ENCODE measurements at places on chromosomes 3 and 15. TPM values are rescaled to one million over a fixed set of nuclear protein-coding genes. Genes with fewer than 3 reads are reported as not detected.
A peak's percentile ranks its signal among the peaks of the same experiment; 100 is the strongest.

DNA sequence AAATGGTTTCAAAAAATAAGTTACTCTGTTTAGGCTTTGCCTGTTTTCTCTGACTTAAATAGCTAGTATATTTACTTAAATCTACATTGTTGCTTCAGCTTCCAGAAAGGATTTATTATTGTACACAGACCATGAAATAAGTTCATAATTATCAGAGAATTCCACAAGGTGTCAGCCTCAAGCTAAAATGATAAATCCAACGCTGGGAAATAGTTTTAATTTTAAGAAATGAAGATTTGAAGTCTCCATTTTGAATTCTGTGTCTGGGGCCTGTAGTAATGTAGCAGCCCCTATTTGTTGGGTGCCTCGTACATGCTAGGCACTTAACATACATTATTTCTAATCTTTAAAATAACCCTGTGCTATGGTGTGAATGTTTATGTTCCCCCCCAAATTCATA, 92.6 kb upstream of the KCNMB2 start:
- no peak for DNase-seq

GRCh38 chr3:113002679-113003078, 11.9 kb downstream of the GTPBP8 start:
- DNase-seq: no peak

DNA sequence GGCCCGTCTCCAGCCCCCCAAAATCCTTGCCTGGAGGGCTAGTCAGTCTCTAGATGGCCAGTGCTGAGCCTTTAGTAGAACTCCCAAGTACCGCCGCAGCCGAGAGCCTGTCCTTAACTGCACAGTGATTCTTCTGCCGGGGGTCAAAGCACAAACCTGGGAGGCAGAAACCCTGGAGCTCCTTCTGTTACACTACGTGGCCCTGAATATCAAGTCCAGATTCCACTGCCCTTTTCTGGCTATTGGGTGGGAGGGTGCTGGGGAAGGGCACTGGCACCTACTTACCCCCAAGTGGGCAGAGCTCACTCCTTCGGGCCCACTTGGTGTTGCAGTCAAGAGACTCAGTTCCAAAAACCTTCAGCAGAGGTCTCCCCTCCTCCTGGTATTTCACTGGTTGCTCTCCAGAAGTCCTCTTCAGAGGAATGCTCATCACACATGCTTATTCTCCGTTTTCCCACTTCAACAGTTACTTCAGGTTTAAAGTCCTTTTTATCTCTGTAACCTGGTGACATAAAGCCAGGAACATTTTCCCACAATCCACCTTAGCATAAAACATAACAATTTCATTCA, 10.8 kb downstream of the PDHB start:
- DNase-seq: no peak

GRCh38 chr3:187999821-188000220, 154.1 kb upstream of the LPP start:
- DNase-seq: no peak

DNA sequence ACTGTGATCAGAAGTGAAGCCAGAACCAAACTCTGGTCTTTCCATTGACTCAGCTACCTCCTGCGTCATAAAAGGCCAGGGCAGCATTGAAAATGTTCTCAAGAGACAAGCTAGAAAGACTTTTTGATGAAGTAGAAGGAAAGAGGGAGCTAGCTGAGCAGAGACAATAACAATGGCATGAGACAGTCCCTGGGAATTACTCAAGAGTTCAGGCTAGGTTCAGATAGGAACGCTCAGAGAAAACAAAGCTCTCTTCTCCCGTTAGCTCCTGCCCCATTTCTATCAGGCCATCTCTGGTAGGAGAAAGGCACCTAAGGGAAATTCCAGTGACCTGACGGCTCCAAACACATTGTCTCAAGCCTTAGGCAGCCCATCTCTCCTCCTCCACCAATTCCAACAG, 7.0 kb upstream of the OXTR start:
- peak; percentile 62 for DNase-seq

DNA sequence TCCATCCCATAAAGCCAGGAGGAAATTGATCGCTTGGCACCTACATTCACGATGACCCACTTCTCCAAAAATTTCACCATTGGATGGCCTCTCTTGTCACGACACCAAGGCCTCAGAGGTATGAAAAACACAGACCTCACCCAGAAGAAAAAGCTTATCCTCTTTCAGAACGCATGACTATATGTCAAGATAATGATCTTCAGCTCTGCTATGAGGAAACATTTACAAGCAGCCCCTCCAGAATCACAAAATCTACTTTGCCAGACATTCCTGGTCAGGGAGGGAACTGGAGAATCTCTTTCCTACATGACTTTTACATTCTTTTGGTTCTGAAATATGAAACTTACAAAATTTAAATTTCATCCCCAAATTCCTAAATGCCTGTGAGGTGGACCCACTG, 122.7 kb downstream of the WNT5A start:
- DNase-seq: no peak

DNA sequence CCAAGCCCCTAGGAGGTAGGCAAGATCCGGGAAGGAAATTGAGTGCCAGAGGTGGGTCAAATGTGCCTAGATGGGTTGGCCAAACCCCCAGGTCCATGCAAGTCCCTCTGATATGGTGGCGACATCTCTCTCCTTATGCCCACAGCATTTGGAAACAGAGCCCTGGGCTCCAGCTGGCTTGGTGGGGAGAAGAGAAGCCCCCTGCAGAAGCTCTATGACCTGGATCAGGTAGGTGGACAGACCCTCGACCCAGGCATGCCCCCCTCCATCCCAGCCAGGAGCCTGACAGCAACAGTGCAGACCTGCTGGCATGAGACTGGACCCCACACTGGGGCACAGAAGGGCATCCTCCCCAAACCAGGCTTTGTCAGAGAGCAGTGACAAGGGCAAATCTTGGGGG, 12.2 kb downstream of the CHST13 start:
- no peak for DNase-seq

DNA sequence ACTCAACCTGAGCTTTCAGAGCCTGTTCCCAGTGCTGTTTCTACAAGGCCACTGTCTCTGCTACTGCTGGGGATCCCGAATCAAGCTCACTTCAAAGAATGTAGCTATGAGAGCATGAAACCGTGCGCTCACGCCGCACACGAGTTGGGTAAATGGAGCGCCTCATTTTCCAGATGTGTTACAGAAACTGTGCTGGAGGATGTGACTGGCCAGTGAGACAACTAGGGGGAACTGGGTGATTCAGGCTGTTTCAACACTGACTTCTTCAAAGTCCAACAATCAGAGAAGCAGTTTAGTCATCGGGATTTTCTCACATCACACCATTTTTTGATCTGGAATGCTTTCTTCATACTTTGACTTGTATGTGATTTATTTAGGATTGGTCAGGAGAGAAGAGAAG, 3.5 kb downstream of the ZNF710 start:
- DNase-seq: no peak

- DNase-seq: no peak
These were observed 138.8 kb upstream of the ATP2B2 start for GRCh38 chr3:10644189-10644588.

GRCh38 chr3:45003406-45003805, 22.7 kb upstream of the CLEC3B start:
- DNase-seq: no peak

DNA sequence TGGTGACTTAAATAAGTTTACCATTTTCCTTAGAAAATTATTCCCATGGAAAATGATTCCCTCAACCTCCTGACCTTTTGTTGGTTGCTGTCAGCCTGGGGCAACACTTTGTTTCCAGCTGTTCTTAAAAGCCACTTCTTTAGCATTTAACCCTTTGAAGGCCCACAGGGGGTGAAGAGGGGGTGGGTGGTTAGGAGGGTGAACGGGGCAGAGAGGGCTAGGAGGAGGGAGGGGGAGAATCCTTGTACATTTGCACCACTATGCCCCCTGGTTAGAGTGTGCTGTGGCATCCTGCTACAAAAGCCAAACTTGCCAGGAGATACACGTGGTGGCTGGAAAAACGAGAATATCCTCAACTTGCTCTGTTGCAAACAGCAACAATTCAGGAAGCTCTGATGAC, 273.2 kb upstream of the RGMA start:
- no peak for DNase-seq

DNA sequence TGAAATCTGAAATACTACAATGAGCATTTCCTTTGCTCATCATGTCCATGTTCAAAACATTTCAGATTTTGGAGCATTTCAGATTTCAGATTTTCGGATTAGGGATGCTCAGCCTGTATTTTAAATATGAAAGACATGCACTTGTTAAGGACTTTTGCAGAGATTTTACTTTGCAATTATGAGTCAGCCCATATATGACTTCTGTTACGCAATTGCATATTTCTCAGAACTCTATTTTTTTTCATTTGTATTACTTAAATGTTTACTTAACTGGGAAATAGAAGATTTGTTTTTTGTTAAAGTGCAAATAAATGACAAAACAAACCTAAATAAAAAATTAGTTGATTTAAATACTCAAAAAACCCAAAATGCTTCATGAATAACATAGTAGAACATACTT, 376.2 kb downstream of the ZBTB20 start:
- DNase-seq: no peak

- no peak for DNase-seq
These were observed 2.4 kb downstream of the CIB1 start for GRCh38 chr15:90231028-90232017.

DNA sequence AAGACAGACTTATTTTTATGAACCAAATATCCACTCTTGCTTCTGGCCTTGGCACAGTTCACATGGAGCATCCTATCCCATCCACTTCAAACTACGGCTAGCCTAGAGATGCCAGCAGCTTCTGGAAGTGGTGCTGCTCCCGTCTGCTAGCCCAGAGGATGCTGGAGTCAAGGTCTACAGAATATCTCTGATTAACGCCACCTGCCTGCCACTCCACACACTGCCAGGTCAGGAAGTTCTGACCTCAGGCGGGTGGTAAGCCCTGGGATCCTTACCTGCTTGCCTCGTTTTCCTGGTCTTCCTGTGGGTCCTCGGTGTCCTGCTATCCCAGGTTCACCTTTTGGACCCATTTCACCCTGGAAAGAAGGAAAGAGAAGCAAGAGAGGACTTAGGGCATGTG, 42.9 kb downstream of the EAF1 start:
- DNase-seq: no peak

DNA sequence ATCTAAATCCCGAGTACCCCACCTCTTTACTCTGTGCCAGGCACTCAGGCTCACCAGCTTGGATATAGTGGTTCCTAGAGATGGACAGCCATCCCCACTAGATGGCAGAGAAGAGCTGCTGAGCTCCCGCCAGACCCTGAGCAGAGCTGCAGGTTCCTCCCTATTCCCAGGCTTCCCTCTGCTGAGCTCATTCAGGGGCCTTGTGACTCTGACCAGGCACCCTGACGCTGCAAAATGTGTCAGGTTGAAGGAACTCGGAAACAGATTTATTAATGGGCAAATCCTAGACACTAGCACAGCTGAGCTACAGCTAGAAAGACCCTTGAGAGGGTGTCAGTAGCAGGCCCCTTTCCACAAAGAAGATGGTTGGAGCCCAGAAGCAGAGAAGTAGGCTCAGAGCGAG, 38.2 kb upstream of the RHO start:
- peak; percentile 93 for DNase-seq

DNA sequence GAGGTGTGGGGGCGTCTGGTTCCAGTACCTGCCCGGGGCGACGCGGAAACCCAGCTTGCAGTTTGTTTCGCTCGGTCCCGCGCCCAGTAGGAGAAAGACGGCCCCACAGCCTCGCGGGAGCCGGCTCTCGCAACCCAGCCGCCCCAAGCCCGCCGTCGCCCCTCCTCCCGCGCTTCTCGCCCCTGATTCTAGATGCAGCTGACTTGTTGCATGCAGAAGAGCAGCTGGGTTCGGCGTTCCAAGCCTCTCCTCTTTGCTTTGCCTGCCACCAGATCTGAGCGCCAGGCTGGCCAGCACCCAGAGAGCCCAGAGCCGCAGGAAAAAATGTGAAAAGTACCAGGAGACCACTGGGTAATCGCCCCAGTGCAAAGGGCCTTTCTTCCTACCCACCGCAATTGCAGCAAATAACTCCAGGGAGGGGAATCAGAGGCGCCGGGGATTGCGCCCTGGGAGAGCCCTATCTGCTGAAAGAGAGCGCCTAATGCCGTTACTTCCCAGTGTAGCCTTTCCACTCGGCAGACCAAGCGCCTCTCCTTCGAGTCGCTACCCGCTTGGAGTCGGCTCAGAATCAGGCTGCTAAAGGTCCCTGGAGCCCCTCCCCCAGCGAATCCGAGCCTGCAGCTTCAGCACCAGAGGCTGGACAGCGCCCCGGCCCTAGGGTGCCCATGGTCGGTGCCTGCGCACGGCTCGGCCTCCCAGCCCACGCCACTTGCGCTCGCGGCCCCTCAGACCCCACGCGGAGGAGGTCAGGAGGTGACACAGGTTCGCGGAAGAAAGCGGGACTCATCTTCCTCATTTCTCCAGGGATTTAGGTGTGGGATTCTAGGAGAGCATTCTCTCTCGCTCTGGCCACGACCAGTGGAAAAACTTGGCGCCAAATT, 15.7 kb upstream of the AEN start:
- no peak for DNase-seq

DNA sequence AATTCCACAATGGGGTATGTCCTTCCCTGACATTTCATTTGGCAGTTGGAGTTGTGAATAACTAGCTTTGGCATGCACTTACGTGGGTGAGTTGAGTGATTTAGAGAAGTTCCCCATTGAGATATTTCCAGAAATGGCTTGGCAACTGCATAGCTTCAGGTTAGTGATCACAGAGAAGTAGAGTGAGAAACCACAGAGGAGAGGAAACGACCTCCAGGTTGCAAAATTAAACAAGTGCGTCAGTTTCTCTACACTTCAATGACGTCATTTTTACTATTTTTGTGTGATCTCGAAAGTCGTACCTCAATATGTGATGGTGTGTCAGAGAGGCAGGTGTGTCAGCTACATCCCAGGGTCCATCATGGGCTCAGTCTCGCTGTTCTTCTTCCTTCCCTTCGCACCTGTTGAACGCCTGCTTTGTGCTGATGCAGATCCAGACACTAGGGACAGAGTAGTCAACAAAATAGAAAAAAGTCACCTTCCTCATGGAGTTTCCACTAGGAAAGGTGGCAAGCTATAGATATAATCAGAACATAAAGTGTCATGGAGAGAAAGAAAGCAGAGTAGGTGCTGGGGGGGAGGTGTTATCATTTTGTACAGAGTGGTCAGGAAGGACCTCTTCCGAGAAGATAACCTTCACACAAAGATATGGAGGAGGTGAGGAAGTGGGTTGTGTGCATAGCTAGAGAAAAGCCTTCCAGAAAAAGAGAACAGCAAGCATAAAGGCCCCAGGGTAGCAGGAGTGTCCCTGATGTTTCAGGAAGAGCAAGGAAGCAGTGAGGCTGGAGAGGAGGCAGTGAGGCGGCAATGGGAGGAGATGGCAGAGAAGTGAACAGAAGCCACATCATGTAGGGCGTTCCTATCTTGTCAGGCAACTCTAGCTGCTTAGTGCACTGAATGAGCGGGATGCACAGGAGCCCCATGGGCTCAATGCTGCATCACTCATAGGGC, 75.6 kb downstream of the MCTP2 start:
- DNase-seq: no peak

- no peak for DNase-seq
These were observed 695.4 kb upstream of the UBE2E2 start for GRCh38 chr3:22507709-22508108.

Gene BNC1
- total RNA-seq: 0.11 TPM

Gene SLC28A1
- total RNA-seq: not detected

Gene FEZF2
- not detected for total RNA-seq

Gene NANOGP8
- 0.63 TPM for total RNA-seq

Gene NECTIN3
- 30.1 TPM for total RNA-seq

Gene CNTN6
- not detected for total RNA-seq

Gene RBP2
- not detected for total RNA-seq

Gene SOX14
- total RNA-seq: not detected

Gene EEFSEC
- total RNA-seq: 15.9 TPM

Gene SNTN
- not detected for total RNA-seq

Gene CIAO2A
- total RNA-seq: 21.6 TPM

Gene GOLGA8H
- total RNA-seq: 0.42 TPM

Gene PP2D1
- not detected for total RNA-seq

Gene FGD5
- 16.2 TPM for total RNA-seq

Gene PXK
- 28.2 TPM for total RNA-seq

Gene PARP15
- 0.46 TPM for total RNA-seq
